ENCODE measurements at places on chromosomes 7 and 10. TPM values are rescaled to one million over a fixed set of nuclear protein-coding genes. Genes with fewer than 3 reads are reported as not detected.

Gene C7orf33
- total RNA-seq, result not detected

Gene LIPK
- not detected for total RNA-seq

- H3K27ac ChIP-seq, result no peak overlapping the region
- peaks cover under 1% of the 10 kb centered on the region for H3K4me1 ChIP-seq
- DNase-seq, result no peak
- H3K27me3 ChIP-seq, result no peaks in the 10 kb centered on the region
- H3K36me3 ChIP-seq, result no peaks in the 10 kb centered on the region
- H3K4me3 ChIP-seq, result no peak overlapping the region
Observed at GRCh38 chr7:18760046-18760445, 264.5 kb downstream of the HDAC9 start.

DNA sequence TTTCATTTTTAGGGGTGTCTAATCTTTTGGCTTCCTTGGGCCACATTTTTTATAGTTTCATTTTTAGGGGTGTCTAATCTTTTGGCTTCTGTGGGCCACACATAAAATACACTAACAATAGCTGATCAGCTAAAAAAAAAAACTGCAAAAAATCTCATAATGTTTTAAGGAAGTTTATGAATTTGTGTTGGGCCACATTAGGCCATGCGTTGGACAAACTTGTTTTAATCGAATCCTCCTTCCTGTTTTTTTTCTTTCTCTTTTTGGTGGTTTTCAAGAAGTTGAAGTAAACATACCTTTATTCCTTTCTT lies 37.4 kb downstream of the ZNRF2 start:
- peak overlapping the region; percentile 16 for H3K4me3 ChIP-seq
- peaks cover 42% of the 10 kb centered on the region for H3K4me1 ChIP-seq
- H3K27ac ChIP-seq, result peak overlapping the region; percentile 59

- H3K4me3 ChIP-seq, result no peak overlapping the region
- DNase-seq, result no peak
- no peaks in the 10 kb centered on the region for H3K36me3 ChIP-seq
Observed at GRCh38 chr10:4066581-4067390, 281.8 kb upstream of the KLF6 start.

Measured in vagina (tissue), 2 donors.